ENCODE measurements at places on chromosomes 12 and 14. TPM values are rescaled to one million over a fixed set of nuclear protein-coding genes. Genes with fewer than 3 reads are reported as not detected.
A peak's percentile ranks its signal among the peaks of the same experiment; 100 is the strongest.

OR10G3 gene
- not detected for total RNA-seq

GRCh38 chr14:33163600-33163999, 224.9 kb downstream of the NPAS3 start:
- H3K27ac ChIP-seq = no peak overlapping the region
- no peaks in the 10 kb centered on the region for H3K27me3 ChIP-seq
- no peaks in the 10 kb centered on the region for H3K36me3 ChIP-seq
- DNase-seq = no peak

DNA sequence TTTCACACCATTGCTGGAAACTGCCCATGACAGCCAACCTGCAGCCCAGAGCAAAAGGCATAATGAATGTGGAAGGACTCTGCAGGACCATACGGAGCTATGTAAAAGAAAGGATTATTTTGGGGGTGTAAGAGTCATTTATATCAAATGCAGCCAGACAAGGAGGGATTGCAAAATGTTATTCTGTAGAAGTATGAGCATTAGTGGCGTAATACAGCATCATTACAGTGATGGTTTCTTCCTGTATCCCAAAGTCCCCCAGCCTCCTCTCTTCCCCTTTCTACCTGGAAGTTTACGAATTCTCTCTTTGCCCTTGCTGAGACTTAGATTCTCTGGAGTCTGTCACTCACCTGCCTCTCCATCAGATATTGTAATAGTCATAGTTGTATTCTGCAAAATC, 89.9 kb downstream of the BORCS5 start:
- H3K27ac ChIP-seq = no peak overlapping the region
- no peak for DNase-seq
- H3K4me1 ChIP-seq = peaks cover 30% of the 10 kb centered on the region
- H3K36me3 ChIP-seq = peaks cover 11% of the 10 kb centered on the region
- H3K27me3 ChIP-seq = no peaks in the 10 kb centered on the region
- H3K4me3 ChIP-seq = no peak overlapping the region

DNA sequence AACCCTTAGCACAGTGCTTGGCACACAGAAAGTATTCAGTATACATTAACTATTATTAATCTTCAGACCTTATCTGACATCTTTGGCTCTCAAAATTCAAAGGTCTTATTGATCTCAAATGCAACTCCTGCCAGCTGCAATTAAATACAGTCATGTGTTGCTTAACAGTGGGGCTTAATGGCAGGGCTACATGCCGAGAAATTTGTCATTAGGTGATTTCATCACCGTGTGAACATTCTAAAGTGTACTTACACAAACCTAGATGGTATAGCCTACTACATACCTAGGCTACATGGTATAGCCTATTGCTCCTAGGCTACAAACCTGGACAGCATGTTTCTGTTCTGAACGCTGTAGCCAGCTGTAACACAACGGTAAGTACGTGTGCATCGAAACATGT, 156.3 kb upstream of the TMCC3 start:
- DNase-seq = no peak
- no peaks in the 10 kb centered on the region for H3K36me3 ChIP-seq
- no peaks in the 10 kb centered on the region for H3K27me3 ChIP-seq
- no peaks in the 10 kb centered on the region for H3K4me1 ChIP-seq
- H3K27ac ChIP-seq = no peak overlapping the region

DNA sequence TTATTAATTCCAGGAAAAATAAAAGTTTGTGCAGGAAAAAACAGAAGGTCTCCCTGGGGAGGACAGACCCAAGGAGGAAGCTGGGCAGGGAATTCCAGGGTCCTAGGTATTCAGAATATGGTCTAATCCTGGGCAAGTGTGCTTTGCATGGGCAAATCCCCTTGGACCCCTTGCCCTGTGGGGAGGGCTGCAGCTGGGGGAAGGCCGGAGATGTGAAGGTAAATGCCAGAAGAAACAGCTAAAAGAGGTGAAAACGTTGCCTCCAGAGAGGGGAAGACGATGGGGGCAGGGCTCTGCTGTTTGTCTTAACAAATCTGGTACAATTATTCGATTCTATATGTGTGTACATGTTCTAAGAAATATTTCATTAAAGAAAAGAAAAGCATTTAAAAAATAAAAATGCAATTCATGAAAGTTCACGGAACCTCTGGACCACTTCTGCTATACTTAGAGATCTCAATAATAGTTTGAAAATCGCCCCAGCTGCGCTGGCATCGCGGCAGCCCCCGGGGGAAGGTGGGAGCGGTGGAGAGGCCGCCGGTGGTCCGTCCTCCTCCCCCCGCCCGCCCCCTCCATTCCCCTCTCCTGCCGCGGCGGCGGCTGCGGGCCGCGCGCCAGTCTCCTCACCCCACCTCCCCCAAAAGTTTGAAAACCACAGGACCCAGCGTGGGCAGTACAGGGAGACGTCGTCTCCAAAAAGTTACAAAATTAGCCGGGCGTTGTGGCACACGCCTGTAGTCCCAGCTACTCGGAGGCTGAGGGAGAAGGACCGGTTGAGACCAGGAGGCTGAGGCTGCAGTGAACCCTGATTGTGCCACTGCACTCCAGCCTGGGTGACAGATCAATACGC, 1.5 kb upstream of the PRPF40B start:
- peak overlapping the region; percentile 88 for H3K27ac ChIP-seq
- H3K36me3 ChIP-seq = no peaks in the 10 kb centered on the region
- no peak for DNase-seq
- H3K4me3 ChIP-seq = peak overlapping the region; percentile 78
- peaks cover 24% of the 10 kb centered on the region for H3K4me1 ChIP-seq

- peak; percentile 28 for DNase-seq
- no peaks in the 10 kb centered on the region for H3K36me3 ChIP-seq
- peaks cover 12% of the 10 kb centered on the region for H3K27me3 ChIP-seq
- no peak within 1 kb of the TSS for H3K27ac ChIP-seq
- peak within 1 kb of the TSS; percentile 80 for H3K4me3 ChIP-seq
Observed at GRCh38 chr12:85036234-85036707, at the start of the genes LRRIQ1 and TSPAN19. TSS of gene LRRIQ1 (plus strand) at chr12:85036351. CDS start at chr12:85038177, 1,826 bp downstream. TSS of gene TSPAN19 (minus strand) at chr12:85036277. CDS start at chr12:85029946, 6,331 bp downstream.

GRCh38 chr12:91419809-91420208, 237.2 kb upstream of the DCN start:
- no peaks in the 10 kb centered on the region for H3K36me3 ChIP-seq
- H3K27me3 ChIP-seq = peaks cover 6% of the 10 kb centered on the region
- H3K4me1 ChIP-seq = no peaks in the 10 kb centered on the region
- H3K27ac ChIP-seq = no peak overlapping the region
- no peak overlapping the region for H3K4me3 ChIP-seq

GRCh38 chr12:114744691-114745090, 60.7 kb upstream of the TBX3 start:
- no peaks in the 10 kb centered on the region for H3K4me1 ChIP-seq
- no peak overlapping the region for H3K4me3 ChIP-seq
- peaks cover 7% of the 10 kb centered on the region for H3K27me3 ChIP-seq
- no peak overlapping the region for H3K27ac ChIP-seq

- H3K27ac ChIP-seq = no peak overlapping the region
- H3K4me1 ChIP-seq = no peaks in the 10 kb centered on the region
- H3K36me3 ChIP-seq = no peaks in the 10 kb centered on the region
- no peaks in the 10 kb centered on the region for H3K27me3 ChIP-seq
Observed at GRCh38 chr12:48028541-48029431, 24.5 kb upstream of the COL2A1 start.

AGAP2 gene
- total RNA-seq = 22.6 TPM

- no peak overlapping the region for H3K4me3 ChIP-seq
- H3K27me3 ChIP-seq = no peaks in the 10 kb centered on the region
- no peak overlapping the region for H3K27ac ChIP-seq
- H3K36me3 ChIP-seq = peaks cover 8% of the 10 kb centered on the region
Observed at GRCh38 chr12:107631715-107632114, 53.9 kb upstream of the PWP1 start.

DNA sequence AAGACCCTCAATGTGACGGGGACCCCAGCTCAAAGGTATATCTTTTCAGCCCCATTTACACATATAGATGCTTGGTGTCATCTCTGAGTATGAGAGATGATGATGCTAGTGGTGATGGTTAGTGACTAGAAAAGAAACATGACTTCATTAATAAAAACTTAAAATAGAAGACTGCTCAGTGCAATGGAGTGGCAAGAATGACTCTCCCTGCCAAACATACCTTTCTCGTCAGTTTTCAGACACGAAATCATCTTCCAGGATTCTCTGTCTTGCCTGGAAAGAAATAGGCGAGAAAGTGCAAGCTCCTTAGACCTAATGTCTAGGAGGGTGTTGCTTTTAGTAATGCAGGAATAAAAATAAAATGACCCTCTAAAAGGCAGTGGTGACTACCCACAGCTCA, 71.7 kb downstream of the TPH2 start:
- H3K27ac ChIP-seq = no peak overlapping the region
- H3K4me3 ChIP-seq = no peak overlapping the region
- H3K36me3 ChIP-seq = no peaks in the 10 kb centered on the region
- H3K27me3 ChIP-seq = no peaks in the 10 kb centered on the region
- H3K4me1 ChIP-seq = no peaks in the 10 kb centered on the region

NPFF gene
- not detected for total RNA-seq

- peaks cover 3% of the 10 kb centered on the region for H3K4me1 ChIP-seq
- no peaks in the 10 kb centered on the region for H3K27me3 ChIP-seq
- H3K4me3 ChIP-seq = no peak overlapping the region
- H3K36me3 ChIP-seq = no peaks in the 10 kb centered on the region
- no peak for DNase-seq
Observed at GRCh38 chr14:22991852-22992251, 9.5 kb upstream of the AJUBA start.

GRCh38 chr12:105228494-105228893, 7.5 kb downstream of the APPL2 start:
- H3K4me1 ChIP-seq = peaks cover 65% of the 10 kb centered on the region
- H3K27ac ChIP-seq = peak overlapping the region; percentile 21
- H3K4me3 ChIP-seq = no peak overlapping the region

- peak overlapping the region; percentile 93 for H3K27ac ChIP-seq
- H3K36me3 ChIP-seq = peaks cover 56% of the 10 kb centered on the region
- peak overlapping the region; percentile 76 for H3K4me3 ChIP-seq
Observed at GRCh38 chr14:61476754-61477410, 155.5 kb downstream of the PRKCH start.

GRCh38 chr12:120668091-120668867, 18.7 kb upstream of the MLEC start:
- H3K4me3 ChIP-seq = no peak overlapping the region
- H3K36me3 ChIP-seq = no peaks in the 10 kb centered on the region
- H3K4me1 ChIP-seq = no peaks in the 10 kb centered on the region
- no peaks in the 10 kb centered on the region for H3K27me3 ChIP-seq

DNA sequence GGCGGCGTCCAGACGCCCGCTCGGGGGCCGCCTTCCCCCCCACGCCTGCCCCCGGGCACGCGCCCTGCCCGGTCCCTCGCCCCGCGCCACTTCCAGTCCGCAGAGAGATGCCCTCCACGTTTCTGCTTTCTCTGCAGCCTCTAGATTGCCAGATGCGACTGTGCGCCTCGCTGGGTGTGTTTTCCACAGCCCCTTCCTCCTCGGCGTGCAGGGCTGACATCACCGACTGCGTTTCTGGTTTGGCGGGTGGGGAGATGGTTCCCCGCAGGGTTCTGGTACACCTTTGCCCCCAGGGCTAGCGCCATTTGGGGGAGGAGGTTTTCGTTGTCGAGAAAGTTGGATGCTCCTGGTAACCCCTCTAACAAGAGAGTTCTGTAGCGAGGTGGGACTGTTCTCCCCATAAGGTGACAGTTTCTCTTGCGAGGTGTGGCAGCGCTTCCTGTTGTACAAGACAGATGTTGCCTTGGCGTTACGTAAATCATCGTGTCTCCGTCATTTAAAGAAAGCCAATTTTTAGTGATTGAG, 1.5 kb downstream of the CALM1 start:
- DNase-seq = peak; percentile 65
- peaks cover 43% of the 10 kb centered on the region for H3K36me3 ChIP-seq
- H3K4me3 ChIP-seq = peak overlapping the region; percentile 96
- peak overlapping the region; percentile 98 for H3K27ac ChIP-seq
- peaks cover 53% of the 10 kb centered on the region for H3K4me1 ChIP-seq

GRCh38 chr12:90999966-91000365, 4.8 kb downstream of the EPYC start:
- H3K4me1 ChIP-seq = no peaks in the 10 kb centered on the region
- no peak overlapping the region for H3K27ac ChIP-seq
- no peak for DNase-seq
- H3K36me3 ChIP-seq = no peaks in the 10 kb centered on the region

NEDD8 gene
- total RNA-seq = 201 TPM

GRCh38 chr14:25759920-25760655, 710.1 kb upstream of the STXBP6 start:
- H3K27ac ChIP-seq = no peak overlapping the region
- H3K36me3 ChIP-seq = no peaks in the 10 kb centered on the region
- H3K4me3 ChIP-seq = no peak overlapping the region
- no peak for DNase-seq
- no peaks in the 10 kb centered on the region for H3K27me3 ChIP-seq

GRCh38 chr12:68451261-68452077, 119.3 kb upstream of the MDM1 start:
- peak; percentile 56 for DNase-seq
- no peaks in the 10 kb centered on the region for H3K27me3 ChIP-seq
- H3K4me1 ChIP-seq = peaks cover 79% of the 10 kb centered on the region
- H3K36me3 ChIP-seq = peaks cover 6% of the 10 kb centered on the region
- H3K27ac ChIP-seq = peak overlapping the region; percentile 98
- H3K4me3 ChIP-seq = peak overlapping the region; percentile 58

DNA sequence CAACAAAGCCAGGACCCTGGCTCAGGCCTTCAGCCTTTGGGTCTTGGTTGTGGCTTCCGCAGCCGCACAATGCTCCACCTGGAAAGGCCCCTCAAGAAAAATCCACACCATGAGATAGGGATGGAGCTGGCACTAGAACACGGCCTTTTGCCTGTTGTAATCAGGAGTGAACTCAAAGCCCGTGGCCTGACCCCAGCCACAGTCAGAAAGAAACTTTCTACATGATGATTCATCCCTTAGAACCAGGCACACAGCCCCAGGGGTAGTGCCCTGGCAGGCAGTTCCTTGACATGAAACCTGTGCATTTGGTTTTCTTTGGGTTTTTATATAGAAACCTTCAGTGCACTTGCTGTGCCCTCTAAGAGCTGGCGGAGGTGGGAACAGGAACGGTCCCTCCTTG, 5.1 kb downstream of the CLMN start:
- H3K27ac ChIP-seq = no peak overlapping the region
- H3K36me3 ChIP-seq = no peaks in the 10 kb centered on the region
- H3K4me3 ChIP-seq = no peak overlapping the region
- H3K4me1 ChIP-seq = peaks cover 21% of the 10 kb centered on the region

CARMIL3 gene
- 0.56 TPM for total RNA-seq

DNA sequence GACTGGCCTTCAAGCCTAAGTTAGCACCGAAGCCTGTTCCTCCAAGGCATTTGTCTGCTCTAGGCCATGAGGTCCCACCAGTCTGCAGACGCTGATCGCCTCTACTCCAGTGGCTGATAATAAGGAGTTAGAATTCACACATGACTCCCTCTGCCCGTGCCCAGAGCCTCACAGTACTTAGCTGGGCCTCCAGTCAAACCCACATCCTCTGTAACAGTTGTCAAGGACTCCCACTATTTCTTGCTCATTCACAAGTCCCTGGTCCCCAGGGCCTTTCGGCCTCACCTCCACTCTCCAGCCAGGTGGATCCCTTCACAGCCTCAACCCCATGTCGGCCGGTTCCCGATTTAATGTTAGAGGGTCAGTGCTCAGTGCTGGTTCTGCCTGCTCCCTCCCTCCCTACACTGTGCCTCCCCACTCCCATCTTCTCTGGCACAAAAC, 6.3 kb upstream of the KRT5 start:
- DNase-seq = no peak
- no peak overlapping the region for H3K4me3 ChIP-seq
- H3K36me3 ChIP-seq = no peaks in the 10 kb centered on the region
- H3K4me1 ChIP-seq = peaks cover 6% of the 10 kb centered on the region
- peaks cover 4% of the 10 kb centered on the region for H3K27me3 ChIP-seq

- peaks cover 5% of the 10 kb centered on the region for H3K27me3 ChIP-seq
- peaks cover 70% of the 10 kb centered on the region for H3K36me3 ChIP-seq
- no peak overlapping the region for H3K4me3 ChIP-seq
- H3K27ac ChIP-seq = no peak overlapping the region
- H3K4me1 ChIP-seq = peaks cover 40% of the 10 kb centered on the region
- no peak for DNase-seq
Observed at GRCh38 chr12:47896633-47897032, 8.2 kb downstream of the VDR start.

ZFYVE1 gene
- total RNA-seq = 7.6 TPM

- no peaks in the 10 kb centered on the region for H3K27me3 ChIP-seq
- no peak for DNase-seq
- H3K4me3 ChIP-seq = no peak overlapping the region
Observed at GRCh38 chr12:96501908-96502307, 12.5 kb downstream of the CFAP54 start.
